ENCODE measurements at places on chromosomes 16 and 17. TPM values are rescaled to one million over a fixed set of nuclear protein-coding genes. Genes with fewer than 3 reads are reported as not detected.

- no peak for DNase-seq
These were observed 28.4 kb downstream of the LDHD start for GRCh38 chr16:75088216-75088615.

The PERCC1 gene
- total RNA-seq, result not detected

DNA sequence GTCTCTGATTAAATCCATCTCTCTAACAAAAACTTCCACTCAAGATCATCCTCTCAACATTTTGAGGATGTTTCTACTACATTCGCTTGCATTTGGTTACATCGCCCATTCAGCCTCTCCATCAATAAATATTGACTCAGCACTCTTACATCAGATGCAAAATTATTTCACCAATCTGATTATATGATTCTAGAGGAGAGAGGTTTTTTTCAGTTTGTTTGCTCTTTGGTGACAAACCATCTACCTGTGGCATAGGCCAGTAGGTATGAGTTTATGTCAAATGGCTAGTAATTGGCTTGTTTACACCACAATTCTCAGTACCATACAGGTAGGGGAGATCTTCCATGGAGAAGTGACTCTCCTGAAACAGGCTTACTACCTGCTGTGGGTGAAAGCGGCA lies 52.3 kb downstream of the TOX3 start:
- no peak for DNase-seq

The ITGAL gene
- total RNA-seq, result not detected

The CLEC10A gene
- not detected for total RNA-seq

The GPRC5C gene
- total RNA-seq, result 53.5 TPM

GRCh38 chr17:29133121-29133713 lies 47.0 kb downstream of the MYO18A start:
- peak; percentile 73 for DNase-seq

DNA sequence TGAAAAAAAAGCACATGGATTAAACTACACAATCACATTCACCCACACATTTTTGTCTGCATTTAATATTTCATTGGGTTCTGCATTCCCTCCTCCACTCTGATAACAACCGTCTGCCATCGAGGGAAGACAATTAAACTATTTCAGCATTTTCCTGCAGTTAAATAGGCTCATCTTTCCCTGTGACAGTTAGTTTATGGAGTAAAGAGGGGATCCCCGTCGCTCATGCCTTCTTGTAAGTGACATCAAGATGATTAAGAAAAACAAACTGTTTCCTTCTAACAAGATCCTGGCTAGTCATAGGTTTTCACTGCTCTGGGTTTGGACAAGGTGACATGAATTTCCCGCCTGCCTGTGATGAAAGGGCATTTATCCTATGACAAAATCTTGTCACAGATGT lies 98.0 kb upstream of the DYNLRB2 start:
- no peak for DNase-seq

DNA sequence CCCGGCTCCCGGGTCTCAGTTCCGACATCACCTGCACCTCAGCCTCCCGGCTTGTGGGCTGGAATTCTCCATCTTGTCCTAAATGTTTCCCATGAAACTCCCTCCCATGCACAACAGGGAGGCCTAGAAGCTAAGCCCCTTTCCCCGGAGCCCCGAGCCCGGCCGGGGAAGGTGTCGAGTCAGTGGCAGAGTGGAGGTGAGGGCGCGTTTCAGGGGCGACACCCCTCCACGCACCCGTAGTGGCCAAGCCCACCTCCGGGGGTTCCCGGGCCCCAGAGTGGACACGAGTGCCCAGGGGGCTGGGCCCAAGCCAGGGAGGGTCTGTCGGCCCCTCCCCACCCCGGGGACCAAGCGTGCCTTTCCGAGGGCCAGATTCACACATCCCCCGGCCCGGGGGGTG lies 25.0 kb upstream of the C1QTNF8 start:
- no peak for DNase-seq

DNA sequence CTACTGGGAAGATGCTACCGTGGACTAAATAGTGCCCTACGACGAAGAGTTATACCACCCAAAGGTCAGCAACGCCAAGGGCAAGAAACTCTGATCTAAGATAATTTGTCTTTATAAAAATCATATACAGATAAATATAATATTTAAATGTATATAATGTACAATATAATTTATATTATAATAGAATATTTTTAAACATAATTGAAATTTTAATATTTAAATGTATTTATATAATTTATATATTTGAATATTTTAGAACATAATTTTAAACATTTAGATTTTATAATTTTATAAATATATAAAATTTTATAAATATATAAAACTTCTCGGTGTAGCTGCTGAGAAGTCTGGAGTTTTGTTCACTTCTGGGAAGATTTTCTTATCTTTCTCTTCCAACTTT lies 209.2 kb downstream of the FOXL1 start:
- DNase-seq, result no peak

The BLTP2 gene
- 64.9 TPM for total RNA-seq

- no peak for DNase-seq
These were observed 121.7 kb upstream of the CRHR1 start for GRCh38 chr17:45662432-45662831.

The RDM1 gene
- 4.3 TPM for total RNA-seq

DNA sequence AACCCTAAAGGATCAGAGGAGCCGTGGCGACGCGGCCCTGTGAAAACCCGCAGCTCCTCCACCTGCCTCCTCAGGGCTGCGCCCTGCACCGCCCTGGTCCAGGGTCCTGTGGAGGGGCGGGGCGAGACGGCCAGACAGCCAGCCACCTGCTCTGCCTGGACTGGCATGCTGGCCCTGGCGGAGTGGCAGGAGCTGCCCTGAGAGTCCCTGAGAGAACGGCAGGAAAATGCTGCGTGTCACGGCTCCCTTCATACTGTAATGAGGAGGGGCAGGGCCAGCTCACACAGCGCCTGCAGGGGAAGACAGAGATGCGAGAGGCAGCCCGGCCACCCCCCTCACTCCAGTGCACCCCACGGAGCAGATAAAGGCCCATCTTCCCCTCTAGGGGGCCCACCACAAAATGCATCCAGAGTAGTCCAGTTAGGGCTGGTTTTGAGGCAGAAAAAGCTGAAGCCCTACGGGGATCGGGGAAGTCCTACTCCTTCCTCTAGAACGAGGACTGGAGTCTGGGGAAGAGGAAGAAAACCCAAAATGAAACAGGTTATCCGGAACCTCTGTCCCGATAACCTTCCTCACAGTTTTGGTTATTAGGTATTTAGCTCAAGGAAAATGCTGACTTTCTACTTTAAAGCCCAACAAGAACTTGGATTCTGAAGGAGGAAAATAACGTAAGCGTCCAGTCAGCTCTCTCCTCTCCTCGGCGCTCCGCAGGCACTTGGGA lies 97.6 kb upstream of the DNAH17 start:
- DNase-seq, result no peak

DNA sequence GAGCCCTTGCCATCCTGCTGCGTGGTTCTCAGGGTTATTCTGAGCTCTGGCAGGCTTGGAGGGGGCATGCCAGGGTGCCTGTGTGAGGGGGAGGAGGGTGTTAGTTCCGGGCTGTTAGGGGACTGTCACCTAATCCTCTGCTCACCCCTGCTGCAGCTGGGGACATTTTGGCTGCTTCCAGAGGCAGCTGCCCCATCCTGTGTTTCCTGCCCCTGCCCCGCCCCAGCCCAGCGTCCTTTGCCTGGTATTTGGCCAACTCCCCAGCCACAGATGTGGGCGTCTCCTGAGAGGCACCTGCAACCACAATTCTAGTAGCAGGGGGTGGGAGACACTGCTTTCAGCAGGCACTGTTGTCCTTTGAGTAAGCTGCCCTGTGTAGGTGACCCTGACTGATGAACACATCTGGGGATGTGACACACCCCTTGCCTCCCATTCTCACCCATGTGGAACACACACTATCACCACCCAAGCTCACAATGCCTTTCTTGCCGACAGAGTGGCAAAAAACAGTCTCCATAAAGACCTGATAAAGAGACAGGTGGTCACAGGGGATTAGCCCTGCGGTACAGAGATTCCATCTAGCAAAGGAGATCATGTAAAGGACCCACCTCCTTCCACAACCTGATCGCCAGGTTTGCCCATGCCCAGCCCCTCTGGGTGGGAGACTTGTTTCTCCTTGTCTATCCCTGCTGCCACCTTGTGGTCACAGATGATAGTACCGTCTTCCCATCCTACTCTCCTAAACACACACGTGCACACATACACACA lies at the start of gene CHRNE:
Gene CHRNE (minus strand): TSS at position 48 of the 768 bp plus-strand sequence. CDS start 35 bp downstream, at position 13.
- peak; percentile 77 for DNase-seq

DNA sequence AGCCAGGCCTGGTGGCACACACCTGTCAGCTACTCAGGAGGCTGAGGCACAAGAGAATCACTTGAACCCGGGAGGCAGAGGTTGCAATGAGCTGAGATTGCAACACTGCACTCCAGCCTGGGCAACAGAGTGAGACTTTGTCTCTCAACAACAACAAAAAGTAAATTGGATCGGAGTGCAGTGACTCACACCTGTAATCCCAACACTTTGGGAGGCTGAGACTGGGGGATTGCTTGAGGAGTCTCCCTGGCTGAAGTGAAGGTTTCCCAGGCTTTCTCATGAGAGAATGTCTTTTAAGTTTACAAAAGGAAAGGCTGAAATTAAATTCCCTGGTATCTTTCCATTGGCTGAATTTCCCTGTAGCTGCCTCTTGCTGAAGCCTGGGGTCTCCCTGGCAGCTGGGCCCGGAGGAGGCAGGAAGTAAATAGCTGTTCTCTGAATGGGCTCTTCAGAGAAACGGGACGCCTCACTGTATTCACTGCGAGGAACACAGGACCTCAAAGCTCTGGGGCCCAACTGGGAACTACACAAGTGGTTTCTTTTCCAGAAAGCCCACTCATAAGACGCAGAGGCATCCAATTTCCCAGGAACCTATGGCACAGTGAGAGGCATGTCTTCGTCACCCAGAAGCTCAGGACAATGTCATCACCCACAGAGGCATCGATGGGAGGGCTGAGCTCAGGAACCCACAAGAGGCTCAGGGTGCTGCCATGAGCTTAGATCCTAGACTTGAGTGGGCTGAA lies 77.4 kb upstream of the SMURF2 start:
- peak; percentile 70 for DNase-seq

The MYBBP1A gene
- 179 TPM for total RNA-seq

DNA sequence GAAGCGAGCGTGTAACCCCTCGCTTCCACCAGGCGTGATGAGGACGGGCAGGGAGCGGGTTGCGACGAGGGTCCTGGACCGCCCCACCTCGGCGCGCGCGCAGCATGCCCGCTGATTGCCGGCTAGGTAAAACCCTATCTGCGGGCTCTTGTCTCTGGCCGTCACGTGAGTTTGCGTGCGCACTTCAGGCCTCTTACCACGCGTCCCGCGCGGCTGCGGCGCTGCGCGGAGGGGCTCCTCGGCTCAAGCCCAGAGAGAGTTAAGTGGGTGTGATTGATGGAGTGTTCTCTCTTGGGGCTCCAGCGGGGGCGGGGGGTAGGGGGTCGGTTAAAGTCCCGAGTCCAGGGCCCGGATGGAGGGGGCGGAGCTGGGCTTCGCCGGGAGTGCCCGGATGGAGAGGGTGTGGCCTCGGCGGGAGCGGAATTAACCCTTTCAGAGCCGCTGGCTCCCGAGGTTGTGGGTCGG lies 7.9 kb downstream of the KDM6B start:
- peak; percentile 85 for DNase-seq

The FBXO39 gene
- total RNA-seq, result 3.0 TPM

- DNase-seq, result peak; percentile 69
These were observed 23.5 kb upstream of the SIAH1 start for GRCh38 chr16:48408688-48409087.

GRCh38 chr16:86722970-86723369 lies 144.6 kb downstream of the FOXL1 start:
- DNase-seq, result no peak

DNA sequence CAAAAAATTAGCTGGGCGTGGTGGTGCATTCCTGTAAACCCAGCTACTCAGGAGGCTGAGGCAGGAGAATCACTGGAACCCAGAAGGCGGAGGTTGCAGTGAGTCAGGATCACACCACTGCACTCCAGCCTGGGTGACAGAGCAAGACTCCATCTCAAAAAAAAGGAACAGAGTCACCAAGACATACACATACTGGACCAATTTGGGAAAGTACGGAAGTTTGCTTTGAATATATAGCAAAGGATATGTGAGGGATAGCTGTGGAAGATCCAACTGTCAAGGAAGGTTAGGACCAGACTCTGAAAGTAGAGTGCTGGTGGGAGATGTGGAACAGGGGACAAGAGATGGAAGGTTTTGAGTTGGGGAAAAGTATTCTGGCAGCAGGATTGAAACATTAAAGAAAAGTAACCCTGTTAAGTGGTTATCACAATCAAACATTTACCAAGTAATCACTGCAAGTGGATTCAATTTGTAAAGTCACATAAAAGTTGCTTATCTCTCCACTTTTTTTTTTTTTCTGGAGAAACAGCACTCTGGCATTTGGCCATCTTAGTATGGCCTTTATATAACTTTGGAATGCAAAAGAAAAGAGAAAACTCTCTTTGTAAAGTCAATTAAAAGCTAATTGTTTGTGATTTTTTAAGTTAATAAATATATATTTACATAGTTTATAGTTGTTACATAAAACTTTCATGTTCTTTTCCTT lies 259.4 kb upstream of the TBX2 start:
- DNase-seq, result no peak

- no peak for DNase-seq
These were observed 44.8 kb downstream of the PARN start for GRCh38 chr16:14585287-14585686.

The TBC1D3I gene
- total RNA-seq, result not detected
